ENCODE measurements at places on chromosomes 7 and 10.

- DNase-seq, result no peak
These were observed 124.5 kb downstream of the AOAH start for GRCh38 chr7:36599645-36600313.

GRCh38 chr10:72736176-72736827, 44.4 kb downstream of the MCU start:
- DNase-seq, result no peak

DNA sequence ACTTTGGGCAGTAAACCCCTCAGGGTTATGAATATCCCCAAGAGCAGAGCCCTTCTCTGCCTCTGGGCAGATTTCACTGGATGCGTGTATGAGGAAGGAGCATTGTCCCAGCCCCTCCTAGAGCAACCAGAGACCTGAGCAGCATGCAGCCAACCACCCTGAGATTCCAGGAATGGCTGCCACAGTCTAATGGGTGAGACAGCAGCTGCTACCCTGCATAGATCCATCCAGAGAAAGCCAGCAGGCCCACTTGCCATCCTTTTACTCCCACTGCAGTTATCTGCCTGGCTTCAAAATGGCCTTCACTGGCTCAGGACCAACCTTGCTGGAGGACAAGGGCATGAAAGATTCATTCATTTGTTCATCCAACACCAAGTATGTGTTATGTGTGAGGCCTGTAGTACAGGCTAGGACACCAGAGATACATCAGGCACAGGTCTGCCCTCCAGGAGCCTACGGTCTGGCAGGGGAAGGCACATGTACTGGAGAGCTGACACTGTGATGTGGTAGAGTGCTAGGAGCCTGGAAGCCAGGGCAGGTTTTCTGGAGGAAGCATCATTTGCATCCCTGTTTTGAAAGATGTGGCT, 26.2 kb upstream of the C10orf105 start:
- no peak for DNase-seq

- DNase-seq, result no peak
These were observed 1.7 kb downstream of the TNS3 start for GRCh38 chr7:47580175-47580706.

- no peak for DNase-seq
These were observed 94.2 kb downstream of the NRBF2 start for GRCh38 chr10:63227207-63227895.

DNA sequence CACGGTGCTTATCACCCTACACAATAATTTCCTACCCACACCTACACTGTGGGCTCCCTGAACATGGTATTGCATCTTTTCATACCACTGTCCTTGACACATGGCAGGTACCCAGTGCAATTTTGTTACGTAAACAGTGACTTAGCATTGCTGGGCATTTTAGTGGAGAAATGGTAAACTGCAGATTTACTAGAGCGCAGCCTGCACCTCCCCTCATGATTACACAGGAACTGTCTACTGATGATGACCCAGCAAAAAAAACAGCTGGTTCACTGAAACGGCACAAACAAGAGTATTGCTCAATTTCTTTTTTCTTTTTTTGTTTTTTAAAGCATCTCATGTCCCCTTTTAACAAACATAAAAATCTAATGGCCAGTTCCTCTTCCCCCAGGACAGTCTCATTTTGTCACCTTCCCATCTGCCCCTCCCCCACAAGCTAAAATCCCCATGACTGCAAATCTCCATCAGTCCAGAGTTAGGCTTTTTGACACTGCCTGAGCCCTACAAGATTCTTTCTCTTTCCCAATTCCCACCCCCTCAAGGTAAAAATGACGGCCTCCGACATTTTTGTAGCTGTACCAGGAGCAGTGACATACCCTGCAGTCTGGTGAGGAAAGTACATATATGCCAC, 2.8 kb downstream of the ZNF746 start:
- no peak for DNase-seq

DNA sequence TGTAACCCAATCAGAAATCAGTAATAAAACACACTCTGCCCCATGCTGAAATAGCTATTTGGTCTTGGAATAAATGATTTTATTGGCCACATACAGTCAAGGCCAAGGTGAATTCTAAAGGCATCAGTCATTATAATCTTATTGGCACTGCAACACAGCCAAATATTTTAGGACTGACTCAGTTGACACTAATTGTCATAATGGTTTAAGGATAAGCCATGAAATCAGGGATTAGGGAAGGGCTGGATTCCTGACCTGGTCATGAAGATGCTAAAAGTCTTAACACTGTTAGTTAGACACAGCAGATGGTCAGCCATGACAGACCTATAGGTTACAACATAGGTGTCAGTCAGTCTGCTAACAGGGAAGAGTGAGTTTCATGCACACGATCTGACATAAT, 330.3 kb upstream of the NPSR1 start:
- no peak for DNase-seq

GRCh38 chr7:157425137-157425731, 88.4 kb downstream of the DNAJB6 start:
- no peak for DNase-seq

GRCh38 chr7:88075216-88075615, 141.2 kb downstream of the ADAM22 start:
- DNase-seq, result no peak

DNA sequence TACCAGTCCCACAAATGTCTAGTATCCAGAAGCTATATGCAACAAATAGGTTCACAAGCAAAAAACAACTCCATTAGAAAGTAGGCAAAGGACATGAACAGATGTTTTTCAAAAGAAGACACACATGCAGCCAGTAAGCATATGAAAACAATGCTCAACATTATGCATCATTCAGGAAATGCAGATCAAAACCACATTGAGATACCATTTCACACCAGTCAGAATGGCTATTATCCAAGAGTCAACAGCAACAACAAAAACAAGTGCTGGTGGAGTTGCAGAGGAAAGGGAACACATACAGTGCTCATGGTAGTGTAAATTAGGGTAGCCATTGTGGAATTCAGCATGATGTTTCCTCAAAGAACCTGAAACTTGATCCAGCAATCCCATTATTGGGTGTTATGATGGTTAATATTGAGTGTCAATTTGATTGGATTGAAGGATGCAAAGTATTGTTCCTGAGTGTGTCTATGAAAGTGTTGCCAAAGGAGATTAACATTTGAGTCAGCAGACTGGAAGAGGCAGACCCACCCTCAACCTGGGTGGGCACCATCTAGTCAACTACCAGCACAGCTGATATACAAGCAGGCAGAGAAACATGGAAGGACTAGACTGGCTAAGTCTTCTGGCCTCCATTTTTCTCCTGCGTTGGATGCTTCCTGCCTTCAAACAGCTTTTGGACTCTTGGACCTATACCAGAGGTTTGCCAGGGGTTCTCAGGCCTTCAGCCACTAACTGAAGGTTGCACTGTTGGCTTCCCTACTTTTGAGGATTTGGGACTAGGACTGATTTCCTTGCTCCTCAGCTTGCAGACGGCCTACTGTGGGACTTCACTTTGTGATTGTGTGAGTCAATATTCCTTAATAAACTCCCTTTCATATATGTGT, 218.4 kb upstream of the SEMA3D start:
- DNase-seq, result no peak

DNA sequence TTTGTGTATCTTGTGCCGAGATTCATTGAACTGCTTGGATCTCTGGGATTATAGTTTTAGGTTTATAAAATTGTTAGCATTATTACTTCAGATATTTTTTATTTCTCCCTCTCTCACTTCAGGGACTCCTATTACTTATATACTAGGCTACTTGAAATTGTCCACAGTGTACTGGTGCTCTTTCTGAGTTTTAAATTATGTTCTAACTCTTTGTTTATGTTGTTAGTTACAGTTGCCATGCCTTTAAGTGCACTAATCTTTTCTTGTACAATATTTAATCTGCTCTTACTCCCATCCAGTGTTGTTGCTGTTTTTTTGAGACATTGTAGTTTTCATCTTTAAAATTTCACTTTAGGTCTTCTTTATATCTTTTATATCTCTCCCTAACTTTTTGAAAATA, 13.1 kb downstream of the PLEKHS1 start:
- no peak for DNase-seq

- DNase-seq, result no peak
These were observed 53.2 kb upstream of the CDK13 start for GRCh38 chr7:39896840-39897239.

GRCh38 chr10:25100141-25100540, 74.7 kb upstream of the GPR158 start:
- no peak for DNase-seq

- DNase-seq, result no peak
These were observed 35.5 kb downstream of the PPP1R3C start for GRCh38 chr10:91597197-91597881.

- no peak for DNase-seq
These were observed 238.9 kb upstream of the PLXNA4 start for GRCh38 chr7:132815130-132815529.

GRCh38 chr7:95915731-95916130, 143.4 kb downstream of the DYNC1I1 start:
- DNase-seq, result no peak

GRCh38 chr10:133141958-133142340, 18.1 kb upstream of the KNDC1 start:
- no peak for DNase-seq

GRCh38 chr7:43044511-43044910, 67.9 kb upstream of the HECW1 start:
- DNase-seq, result no peak

All from stimulated activated CD8-positive, alpha-beta memory T cell treated with anti-CD3 and anti-CD28 coated beads, Interleukin-4, amount 100 ng/mL, for 4 hours (primary cell).